Body of pancreas (tissue), 4 donors: ENCODE measurements at places on chromosomes 3 and 15. TPM values are rescaled to one million over a fixed set of nuclear protein-coding genes. Genes with fewer than 3 reads are reported as not detected.

The MAP6D1 gene
- 0.99 TPM for total RNA-seq

GRCh38 chr3:129553171-129553570 lies 10.2 kb downstream of the H1-8 start:
- DNase-seq, result no peak

DNA sequence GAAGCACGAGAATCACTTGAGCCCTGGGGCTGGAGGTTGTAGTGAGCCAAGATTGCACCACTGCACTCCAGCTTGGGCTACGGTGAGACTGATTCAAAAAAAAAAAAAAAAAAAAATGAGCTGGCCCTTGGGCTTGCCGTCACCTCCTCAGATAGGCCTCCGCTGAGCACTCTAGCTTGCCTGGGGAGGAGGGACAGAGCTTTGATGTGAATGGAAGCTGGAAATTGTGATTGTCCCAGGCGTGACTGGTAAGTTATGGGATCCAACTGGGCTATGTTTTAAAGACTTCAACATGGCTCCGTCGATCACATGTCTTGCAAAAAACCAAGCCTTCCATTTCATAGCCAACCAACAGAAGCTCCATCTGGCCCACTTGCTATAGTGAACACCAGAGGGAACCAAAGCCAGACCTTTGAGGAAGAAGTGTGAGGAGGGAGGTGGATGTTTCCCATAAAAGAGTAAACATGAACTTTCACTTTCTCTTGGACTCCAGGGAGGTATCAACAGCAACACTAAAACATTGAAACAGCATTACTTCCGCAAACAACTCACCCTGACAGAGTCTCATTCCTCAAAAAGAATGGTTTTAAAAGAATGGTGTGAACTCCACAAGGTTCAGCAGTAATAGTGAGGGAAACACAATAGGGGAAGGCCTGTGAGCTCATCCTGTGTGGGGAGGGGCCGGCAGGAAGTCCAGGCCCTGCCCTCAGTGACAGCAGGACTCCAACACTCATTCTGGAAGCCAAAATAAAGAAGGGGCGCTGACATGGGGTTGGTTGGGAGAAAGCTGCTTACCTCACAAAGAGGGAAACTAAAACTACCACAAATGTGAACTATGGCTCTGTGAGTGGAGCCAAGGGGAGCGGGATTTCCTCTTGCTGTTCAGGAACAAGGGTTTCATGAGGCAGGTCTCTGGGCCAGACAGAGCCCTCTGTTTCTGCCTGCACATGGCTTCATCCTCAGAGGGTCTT lies 59.2 kb upstream of the IL12A start:
- no peak for DNase-seq

The TRIP4 gene
- 11.7 TPM for total RNA-seq

The GATM gene
- 1,447 TPM for total RNA-seq

The LMOD3 gene
- total RNA-seq, result not detected

- no peak for DNase-seq
These were observed 24.2 kb upstream of the SLC4A7 start for GRCh38 chr3:27508424-27508823.

DNA sequence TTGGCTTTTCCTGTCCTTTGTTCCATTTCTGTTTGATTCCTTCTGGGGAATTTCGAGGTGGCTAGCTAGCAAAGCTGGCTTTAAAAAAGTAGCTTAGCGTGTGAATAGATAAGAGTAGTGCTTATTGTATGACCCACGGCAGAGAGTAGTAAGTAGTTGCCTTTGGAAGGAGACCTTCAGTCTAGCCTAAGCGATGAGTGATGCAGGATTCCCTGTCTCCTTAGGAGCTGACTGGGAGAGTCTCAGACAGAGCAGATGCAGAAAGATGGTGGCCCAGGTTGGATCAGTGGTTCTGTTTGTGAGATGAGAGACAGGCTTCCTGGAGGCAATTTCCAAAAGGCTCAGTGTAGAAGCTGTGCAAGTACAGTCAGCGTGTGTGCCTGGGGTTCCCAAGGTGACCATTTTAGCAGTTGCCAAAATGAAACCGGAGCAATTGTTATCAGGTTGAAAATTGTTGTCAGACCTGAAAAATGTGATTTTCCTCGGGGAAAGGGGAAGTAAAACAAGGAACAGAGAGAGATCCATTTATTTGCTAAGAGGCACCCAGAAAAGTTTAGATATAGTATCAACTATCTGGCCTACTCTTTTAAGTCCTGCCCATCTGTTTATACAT lies 681 bp upstream of the IL5RA start:
- DNase-seq, result no peak

DNA sequence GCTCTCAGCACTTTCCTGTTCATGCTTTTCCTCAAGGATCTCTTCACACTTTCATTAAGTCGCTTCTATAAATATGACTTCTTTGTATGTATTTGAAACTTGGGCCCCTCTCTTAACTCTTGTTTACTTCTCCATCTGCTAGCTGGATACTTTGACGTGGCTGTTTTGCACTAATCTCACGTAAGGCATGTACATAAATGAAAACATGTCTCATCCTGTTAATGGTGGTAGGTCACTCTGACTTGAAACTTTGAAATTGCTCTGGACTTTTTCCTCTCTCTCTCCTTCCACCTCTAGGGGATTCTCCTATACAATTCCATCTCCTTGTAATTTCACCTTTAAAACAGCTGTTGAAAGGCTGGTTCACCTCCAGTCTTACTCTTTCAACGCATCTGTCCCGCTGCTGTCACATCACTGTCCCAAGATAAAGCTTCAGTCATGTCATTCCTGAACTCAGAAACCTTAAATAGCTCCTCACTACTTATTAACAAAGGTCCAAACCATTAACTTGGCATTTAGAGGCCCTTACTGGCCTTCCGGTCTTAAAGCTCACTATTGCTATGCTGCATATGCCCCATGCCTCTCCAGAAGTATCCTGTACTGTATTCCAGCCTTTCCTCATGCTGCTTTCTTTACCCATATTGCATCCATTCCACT lies 1.2 kb downstream of the BLOC1S6 start:
- DNase-seq, result no peak

DNA sequence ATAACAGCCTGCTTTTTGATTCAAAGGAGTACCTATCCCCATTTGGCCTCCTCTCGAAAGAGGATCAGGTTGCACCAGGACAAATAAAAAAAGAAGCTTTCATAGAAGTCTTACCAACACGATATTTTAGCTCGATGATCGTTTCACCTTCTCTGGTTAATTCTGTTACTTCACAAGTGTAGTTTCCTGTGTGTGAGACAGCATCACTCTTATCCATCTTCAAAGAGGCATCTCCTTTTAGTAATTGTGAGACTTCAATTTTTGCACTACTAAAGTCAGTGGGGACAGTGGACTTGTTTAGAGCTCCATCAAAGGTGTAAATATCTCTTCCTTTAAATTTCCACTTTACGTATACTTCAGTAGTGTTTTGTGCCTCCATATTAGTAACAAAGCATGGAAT lies 11.0 kb downstream of the CD47 start:
- no peak for DNase-seq

DNA sequence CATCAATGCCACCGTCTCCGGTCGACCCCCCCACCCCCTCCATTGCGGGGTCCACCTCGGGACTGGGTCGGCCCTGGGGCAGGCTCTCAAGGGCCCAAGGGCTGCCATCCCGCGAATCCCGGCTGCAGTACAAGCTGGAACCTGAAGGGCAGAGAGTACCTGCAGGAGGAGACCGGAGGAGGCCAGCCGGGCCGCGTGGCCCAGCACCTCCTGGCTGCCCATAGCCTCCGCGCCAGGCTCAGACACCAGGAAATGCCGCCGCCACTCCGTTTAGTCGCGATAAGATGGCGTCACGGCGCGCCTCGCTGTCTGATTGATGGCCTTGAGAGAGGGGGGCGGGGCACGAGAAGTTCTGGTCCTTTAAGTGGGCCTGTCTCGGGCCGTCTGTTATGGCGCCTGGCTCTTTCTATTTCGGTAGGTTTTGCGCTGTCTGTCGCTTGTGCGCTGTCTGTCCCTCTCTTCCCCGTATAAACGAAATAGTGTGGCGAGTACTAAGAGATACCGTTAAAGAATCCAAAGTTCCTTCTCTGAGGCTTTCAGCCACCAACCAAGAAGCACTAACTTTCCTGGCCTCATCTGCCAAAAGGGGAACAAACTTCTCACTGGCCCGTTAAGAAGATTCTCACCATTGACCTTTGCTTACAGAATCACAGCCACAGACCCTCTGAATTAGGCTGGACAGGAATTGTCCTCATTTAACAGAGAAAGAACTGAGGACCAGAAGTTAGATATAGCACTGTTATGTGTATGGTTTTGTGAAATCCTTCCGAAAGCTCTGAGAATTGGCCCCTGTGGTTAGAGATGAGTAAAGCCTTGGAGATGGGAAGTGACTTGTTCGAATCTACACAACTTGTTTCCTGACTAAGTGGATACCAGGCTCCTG lies at the start of gene RFT1:
Gene RFT1 (minus strand): TSS at position 257 of the 883 bp plus-strand sequence. CDS start 35 bp downstream, at position 222.
- DNase-seq, result peak; percentile 99

DNA sequence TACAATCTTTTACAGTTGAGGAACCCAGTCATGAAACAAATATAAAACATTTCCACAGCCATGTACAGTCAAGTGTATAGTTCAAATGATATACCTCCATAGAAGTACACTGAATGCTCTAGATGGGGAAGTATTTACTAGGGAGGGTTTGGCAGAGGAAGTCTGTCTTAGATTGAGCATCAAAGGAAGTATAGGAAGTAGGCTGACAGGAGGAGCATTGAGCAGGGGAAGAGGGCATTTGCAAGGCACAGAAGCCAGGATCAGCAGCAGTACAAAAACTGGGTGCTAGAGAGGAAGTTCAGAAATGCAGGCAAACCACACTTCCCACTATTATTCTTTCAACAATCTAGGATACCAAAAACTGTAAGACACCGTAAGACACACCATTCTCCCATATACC lies 122.6 kb downstream of the ANO10 start:
- no peak for DNase-seq

DNA sequence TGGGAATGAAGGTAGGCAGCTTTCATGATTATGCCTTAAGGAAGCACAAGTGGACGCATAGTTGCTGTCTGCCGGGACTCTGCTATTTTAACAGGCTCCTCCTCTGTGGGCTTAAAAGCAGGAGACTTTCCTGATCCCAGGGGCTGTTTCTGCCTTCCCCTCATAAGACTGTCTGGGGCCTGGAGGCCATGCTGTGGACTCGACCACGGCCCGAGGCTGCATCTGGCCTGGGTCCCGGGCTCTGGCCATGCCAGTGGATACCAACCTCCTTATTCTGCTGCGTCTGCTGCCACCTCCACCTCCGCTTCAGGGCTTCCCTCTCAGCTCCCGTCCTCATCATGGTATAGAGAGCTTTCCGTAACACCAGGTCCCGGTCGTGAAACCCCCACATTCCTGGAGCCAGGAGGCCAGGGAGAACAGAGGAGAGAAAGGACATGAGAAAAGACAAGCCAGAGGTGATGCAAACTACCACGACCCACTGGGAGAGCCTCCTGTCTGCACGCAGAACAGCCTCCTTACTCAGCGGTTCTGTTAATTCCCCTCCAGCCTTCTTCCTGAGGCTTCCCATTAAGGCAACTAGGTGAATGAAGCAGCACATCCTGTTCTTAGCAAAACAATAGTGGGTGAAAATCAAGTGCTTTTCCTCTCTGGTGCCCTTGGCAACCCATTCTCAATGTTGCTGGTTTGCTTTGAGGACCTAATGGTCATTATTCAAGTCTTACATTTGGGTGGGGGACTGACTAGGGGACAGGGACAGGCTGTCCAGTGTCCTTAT lies 200.5 kb downstream of the KLF13 start:
- no peak for DNase-seq

The RPSA gene
- total RNA-seq, result 696 TPM

The SHF gene
- total RNA-seq, result 2.0 TPM

- no peak for DNase-seq
These were observed 2.1 kb upstream of the RFT1 start for GRCh38 chr3:53132347-53132746.
